ENCODE measurements at places on chromosomes 6 and 20. TPM values are rescaled to one million over a fixed set of nuclear protein-coding genes. Genes with fewer than 3 reads are reported as not detected.

ULBP1 gene
- 5.9 TPM for total RNA-seq

CDC40 gene
- 16.3 TPM for total RNA-seq

DNA sequence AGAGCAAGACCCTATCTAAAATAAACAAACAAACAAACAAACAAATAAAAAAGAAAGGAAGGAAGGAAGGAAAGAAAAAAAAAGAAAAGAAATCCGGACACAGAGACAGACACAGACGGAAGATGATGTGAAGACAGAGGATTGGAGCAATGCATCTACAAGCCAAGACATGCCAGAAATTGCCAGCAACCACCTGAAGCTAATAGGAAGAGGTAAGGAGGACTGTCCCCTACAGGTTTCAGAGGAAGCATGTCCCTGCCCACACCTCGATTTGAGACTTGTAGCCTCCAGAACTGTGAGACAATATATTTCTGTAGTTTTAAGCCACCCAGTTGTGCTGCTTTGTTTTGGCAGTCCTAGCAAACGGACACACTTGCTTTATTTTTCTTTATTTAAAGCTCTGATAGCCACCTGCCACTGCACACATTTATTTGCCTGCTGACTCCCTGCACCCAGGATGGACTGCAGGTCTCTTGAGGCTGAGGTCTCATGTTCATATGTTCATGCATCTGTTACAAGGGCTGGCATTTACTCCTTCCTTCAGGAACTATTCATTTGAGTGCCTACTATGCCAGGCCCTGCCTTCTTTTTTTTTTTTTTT lies 20.7 kb upstream of the ZMYND8 start:
- H3K27me3 ChIP-seq: no peaks in the 10 kb centered on the region
- no peak overlapping the region for H3K4me3 ChIP-seq
- peaks cover 7% of the 10 kb centered on the region for H3K4me1 ChIP-seq
- no peak for DNase-seq
- no peaks in the 10 kb centered on the region for H3K36me3 ChIP-seq
- H3K27ac ChIP-seq: no peak overlapping the region

GRCh38 chr6:43524483-43524961 lies 7.6 kb downstream of the POLR1C start:
- H3K4me1 ChIP-seq: no peaks in the 10 kb centered on the region
- DNase-seq: no peak
- H3K27ac ChIP-seq: no peak overlapping the region
- no peak overlapping the region for H3K4me3 ChIP-seq

ARHGAP40 gene
- 1.5 TPM for total RNA-seq

DNA sequence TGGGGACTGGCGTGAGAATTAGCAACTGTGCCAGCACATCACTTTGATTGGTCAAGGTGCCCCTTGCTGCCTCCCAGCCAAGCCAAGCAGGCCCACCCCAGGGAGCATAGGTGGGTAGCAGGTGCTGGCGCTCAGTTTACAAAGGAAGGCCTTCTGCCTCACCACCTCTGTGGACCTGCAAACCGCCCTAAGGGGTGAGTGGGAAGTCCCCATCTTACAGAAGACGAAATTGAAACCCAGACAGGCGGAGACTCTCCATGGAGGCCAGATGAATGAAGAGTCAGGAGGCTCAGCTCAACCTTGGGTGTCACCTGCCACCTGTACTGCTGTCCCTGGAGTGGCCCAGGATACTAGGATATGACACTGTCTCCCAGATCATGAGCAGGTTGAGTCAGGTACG lies 21.5 kb upstream of the MAS1L start:
- H3K4me3 ChIP-seq: no peak overlapping the region
- DNase-seq: no peak
- no peaks in the 10 kb centered on the region for H3K4me1 ChIP-seq
- no peaks in the 10 kb centered on the region for H3K27me3 ChIP-seq
- H3K36me3 ChIP-seq: no peaks in the 10 kb centered on the region

GSTA3 gene
- 28.7 TPM for total RNA-seq

DNA sequence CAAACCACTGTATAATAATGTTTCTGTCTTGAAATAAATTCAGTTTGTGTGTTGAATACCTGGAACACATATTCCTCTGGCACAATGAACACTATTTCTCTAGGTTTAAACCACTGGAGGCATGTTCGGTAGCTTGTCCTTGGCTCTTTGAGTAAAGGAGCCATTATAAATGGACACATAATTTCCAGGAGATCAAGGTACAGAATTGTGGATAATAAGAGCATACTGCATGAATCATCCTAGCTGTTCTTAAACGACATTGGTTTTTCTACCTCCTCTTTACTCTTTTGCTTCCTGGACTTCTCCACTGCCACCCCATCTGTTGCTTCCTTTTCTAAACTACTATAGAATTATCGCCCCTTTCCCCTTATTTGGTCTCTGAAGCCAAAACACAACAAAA lies 1.2 kb downstream of the CENPW start:
- H3K27me3 ChIP-seq: no peaks in the 10 kb centered on the region
- H3K4me3 ChIP-seq: peak overlapping the region; percentile 76
- peaks cover 3% of the 10 kb centered on the region for H3K4me1 ChIP-seq
- no peaks in the 10 kb centered on the region for H3K36me3 ChIP-seq

- H3K27ac ChIP-seq: no peak overlapping the region
- peaks cover 4% of the 10 kb centered on the region for H3K4me1 ChIP-seq
These were observed 196.5 kb upstream of the THBS2 start for GRCh38 chr6:169450097-169450496.

- no peaks in the 10 kb centered on the region for H3K4me1 ChIP-seq
- H3K27ac ChIP-seq: no peak overlapping the region
- no peaks in the 10 kb centered on the region for H3K27me3 ChIP-seq
- DNase-seq: no peak
These were observed 61.7 kb upstream of the SLC22A23 start for GRCh38 chr6:3518356-3519190.
